ENCODE measurements at places on chromosomes 3 and 15.

DNA sequence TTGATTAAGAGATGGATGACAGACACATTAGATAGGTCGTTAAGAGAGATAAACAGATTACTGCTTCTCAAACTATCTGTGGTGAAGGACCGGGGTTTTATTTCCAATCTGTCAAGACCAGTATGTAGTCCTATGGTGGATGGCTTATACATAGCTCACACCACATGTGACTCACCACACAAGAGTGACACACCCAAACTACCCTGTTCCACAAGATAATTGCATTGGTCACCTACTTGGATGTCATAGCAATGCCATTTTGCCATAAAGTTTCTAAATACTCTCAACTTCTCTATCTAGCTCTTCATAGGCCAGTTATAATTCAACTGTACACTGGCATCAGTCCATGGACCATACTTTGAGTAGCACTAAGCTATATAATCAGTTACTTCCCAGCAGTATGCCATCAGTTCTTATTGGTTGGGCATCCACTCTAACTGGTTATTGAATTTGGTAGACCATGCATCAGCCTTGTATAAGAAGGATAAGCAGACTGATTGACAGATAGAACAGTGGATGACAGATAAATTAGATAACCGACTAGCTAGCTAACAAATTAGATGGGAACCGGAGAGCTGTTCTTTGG, 11.6 kb downstream of the WWTR1 start:
- DNase-seq: no peak

GRCh38 chr15:68450192-68450591, 18.2 kb upstream of the ITGA11 start:
- DNase-seq: no peak

DNA sequence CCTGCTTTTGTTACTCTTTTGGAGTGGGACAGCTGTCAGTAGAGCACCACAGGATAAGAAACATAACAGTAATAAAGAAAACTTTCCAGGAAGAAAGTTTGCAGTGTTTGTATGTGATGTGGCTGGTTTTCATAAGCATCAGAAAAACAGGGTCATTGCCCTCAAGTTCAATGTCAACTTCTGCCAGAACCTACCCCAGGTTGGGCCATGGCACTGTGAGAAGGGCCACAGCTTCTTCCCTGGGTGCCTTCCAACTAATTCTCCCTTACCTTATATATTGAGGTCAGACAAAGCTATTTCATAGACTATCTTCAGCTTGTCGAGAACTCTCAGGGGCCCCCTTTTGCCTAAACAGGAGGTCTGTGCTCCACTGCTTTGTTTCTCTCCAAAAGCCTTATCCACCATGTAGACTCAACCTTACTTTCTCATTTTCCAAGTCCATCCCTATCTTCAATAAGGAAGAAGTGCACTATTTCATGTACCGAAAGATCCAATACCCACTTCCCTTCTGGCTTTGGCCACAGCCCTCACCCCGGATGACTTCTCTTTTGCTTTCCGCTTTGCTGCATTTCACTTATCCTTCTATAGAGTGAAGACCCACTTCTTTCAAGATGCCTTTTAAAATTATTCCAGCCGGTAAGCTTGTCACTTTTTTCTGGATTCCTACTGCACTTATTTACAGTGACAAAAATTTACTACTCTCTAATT, 38.2 kb upstream of the PLCL2 start:
- no peak for DNase-seq

DNA sequence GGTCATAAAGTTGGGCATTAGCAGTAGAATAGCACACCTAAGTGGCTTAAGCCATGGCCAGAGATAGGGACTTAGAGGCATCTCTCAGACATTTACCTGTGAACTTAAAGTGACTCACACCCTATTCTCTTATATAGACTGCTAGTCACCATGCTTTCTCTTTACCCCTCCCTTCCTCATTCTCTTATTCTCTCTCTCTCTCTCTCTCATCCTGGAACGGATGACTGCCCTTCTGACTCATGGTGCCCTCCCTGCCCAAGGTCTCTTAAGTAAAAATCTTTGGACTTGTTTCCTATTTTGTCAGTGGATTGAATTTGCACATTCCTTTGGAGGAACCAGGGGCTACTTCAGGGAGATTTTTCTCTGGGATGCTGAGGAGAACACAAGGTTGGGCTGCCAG, 58.8 kb downstream of the NPAP1 start:
- no peak for DNase-seq

DNA sequence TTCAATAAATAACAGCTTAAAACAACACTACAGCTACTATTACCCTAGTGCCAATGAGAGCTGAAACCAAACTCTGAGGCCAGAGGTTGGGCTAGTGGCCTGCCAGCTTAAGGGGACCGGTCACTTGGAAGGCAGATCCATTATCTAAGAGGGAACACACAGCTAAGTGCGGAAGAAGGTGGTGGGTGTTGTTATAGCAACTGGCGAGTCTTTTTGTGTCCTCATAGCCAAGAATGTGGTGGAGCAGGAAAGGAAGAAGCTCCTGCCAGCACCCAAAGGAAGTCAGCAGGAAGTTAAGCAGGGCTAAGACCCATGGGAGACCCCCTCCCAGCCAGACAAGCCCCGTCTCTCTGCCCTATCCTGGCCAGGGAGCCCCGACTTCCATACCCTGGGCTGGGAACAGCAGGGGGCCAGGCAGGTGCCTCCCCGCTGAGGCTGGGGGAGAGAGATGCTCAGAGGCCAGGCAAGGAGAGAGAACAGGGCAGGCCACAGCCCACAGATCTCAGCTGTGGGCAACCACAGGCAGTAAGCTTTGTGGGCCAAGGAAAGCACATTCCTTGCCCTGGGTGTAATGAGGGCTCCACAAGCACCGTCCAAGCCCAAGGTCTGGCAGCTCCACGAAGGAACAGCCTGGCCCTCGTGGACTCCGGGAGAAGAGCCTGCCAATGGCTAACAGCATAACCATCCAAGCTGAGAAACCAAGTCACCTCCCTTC, 34.0 kb upstream of the HRH1 start:
- no peak for DNase-seq

- no peak for DNase-seq
Observed at GRCh38 chr3:47398228-47398627, 17.4 kb downstream of the PTPN23 start.

GRCh38 chr3:115822579-115822978, 199.3 kb downstream of the GAP43 start:
- no peak for DNase-seq

DNA sequence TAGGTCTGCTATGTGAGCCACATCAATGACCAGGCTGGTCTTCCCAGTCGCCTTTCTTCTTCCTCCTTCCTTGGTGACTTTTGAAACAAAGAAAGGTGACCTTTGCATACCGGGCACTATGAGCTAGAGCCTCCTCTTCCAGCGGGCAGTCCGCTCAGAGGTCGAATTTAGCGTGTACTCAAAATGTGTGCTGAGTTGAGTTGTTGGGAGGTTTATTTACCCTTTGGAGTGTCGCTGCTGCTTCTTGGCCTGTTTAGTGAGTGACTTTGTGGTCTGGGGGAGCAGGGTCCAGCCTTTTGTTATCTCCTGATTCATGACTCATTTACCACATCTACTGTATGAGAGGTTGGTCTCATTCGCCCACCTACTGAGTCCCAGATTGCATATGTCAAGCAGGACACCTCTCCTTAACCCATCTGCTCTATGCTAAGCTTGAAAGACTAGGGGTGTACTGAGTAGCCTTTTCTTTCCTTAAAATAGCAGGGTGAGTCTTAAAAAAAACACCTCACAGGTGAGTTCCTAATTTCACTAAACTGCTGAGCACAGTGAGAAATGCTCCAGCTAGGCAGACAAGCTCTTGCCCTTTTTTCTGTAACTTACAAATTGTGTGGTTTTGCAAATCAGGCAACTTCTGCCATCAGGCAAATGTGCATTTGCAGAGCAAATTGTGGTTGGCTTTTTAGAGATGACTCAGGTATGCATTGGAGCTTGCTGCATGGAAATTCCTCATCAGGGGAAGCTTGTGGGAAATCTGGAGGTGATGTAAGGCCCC, 3.2 kb upstream of the SIAH2 start:
- no peak for DNase-seq

DNA sequence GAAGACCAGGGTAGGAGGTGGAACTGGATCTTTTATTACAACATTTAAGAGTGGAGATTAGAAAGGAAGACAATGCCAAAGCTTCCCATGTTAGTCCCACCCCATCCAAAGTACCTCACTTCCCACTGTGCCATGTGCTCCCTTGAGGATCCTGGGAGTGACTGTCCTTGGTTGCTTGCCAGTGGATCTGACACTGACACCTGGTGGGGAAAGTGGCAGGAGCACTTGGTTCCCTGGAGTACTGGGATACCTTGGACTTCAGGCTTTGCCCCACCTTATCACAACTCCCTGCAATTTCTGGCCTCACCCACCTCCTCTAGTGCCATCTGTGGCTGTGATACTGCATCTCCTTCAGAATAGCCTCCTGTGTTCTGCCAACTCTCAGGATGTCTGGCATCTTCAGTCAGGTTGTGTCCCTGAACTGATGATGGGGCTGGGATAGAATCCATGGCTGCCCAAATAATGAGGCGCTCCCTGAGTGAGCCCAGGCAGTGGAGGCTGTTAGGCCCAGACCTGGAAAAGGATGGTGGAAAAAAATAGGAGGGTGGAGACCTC, 1.3 kb downstream of the ELL3 start:
- DNase-seq: no peak

DNA sequence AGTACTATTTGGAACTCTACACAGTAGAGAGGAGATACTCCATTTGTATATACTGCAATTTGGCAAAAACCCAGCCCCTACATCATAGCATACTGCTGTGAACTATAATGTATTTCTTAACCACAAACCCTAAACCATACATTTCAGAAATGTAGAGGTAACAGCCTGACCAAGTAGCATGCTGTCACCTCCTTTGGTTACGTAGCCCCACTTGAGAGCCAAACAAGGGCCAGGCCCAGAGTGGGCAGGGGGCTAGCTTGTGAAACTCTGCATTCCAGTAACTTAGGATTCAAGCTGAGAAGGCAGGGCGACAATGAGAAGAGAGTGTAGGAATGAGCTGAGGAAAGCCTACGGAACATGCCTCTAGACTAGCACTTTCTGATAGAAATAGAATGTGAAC, 135.8 kb downstream of the GREM1 start:
- no peak for DNase-seq

DNA sequence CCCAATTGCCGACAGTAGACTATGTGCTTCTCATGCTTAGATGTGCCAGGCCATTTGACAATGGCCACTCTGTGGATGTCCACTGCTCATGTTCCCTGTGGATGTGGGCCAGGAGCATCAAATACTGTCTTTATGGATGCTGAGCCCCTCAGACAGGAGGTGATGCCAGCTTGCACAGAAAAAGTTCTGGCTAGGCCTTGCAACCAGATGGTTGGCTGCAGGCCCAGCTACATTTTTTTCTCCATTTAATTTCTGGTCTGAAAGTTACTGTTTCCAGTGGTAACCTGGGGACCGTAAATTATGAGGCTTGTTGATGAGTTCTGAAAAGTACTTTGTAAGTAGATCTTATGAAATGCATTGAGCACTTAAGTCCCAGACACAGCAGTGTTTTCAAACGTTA, 228.5 kb downstream of the CHL1 start:
- DNase-seq: no peak

- DNase-seq: no peak
Observed at GRCh38 chr15:67550522-67550921, 8.0 kb downstream of the MAP2K5 start.

GRCh38 chr3:167066977-167067786, 312.9 kb downstream of the ZBBX start:
- DNase-seq: peak; percentile 76

- no peak for DNase-seq
Observed at GRCh38 chr3:57953576-57953975, 54.6 kb upstream of the FLNB start.

DNA sequence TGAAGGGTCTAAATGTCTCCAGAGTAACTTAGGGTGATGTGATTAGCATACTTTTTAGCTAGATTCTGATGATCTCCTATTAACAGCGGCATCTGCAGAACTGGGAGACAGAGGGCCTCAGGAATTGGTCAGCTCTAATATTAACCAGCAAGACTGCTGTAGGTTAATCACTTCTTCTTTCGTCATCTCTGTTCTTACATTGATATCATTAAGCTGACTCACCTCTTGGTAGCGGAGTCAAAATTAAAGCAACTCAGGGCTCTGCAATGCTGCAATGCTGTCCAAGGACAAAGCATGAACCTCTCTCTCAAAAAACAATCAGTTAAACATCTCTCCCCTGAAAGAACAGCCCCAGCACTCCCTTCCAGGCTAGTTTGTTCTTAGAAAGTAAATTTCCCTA, 57.5 kb upstream of the TRA2B start:
- DNase-seq: no peak

- DNase-seq: no peak
Observed at GRCh38 chr3:72150634-72151412, 365.9 kb upstream of the PROK2 start.

All from NCI-H1417 treated with DMSO at 0.1 percent for 48 hours (cell line).